ENCODE measurements at places on chromosomes 1 and 21. TPM values are rescaled to one million over a fixed set of nuclear protein-coding genes. Genes with fewer than 3 reads are reported as not detected.

TSTD1 gene
- 23.6 TPM for polyA plus RNA-seq

OR6N1 gene
- polyA plus RNA-seq: not detected

INAVA gene
- 2.0 TPM for polyA plus RNA-seq

DNA sequence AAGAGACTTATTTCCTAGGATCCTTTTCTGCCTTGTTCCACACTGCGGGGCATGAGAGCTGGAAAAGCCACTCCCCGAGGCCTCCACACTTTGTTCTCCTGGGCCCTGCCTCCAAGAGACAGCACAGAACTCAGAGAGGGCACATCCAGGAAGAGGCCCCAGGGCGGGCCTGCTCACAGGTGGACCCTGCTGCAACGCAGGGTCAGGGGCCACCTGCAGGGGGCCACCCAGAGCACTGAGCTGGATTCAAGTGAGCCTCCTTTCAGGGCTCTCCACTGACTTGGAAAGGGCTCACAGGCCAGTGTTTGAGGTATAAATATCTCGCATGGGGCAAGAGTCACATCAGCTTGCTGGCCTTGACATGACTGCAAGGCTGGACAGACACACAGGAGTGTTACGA is 4.8 kb downstream of the RGS16 start:
- DNase-seq: no peak

DNA sequence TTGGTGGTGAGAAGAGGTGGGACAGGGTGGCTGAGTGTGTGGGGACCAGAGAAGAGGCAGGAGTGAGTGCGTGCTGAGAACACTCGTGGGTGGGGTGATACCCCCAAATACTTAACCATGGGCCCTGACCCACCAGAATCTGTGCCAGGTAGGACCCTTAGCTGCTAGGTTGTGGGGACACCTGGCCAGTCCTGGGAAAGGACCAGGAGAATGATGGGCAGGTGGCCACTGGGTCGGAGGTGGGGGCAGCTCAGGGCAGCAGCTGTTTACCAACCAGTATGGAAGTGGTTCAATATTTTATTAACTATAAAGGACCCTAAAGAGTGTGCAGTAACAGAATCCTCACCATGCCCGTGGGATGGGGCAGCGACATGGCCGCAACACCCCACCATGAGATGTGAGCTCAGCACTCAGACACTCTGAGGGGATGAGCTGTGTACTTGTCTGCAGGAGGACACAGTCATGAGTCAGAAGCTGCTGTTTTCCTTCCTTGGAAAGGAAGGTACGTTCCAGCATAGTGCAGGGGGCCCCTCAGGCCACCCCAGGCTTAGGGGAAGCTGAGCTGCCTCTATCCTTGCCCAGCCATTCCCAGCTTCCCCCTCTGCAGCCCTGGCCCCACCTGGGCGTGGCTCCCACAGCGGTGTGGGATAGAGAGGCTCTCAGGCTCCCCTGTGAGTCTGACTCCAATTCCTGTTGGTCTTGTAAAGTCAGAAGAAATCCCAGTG is 25.4 kb downstream of the TEX35 start:
- no peak for DNase-seq

- no peak for DNase-seq
Observed at GRCh38 chr21:35465741-35466140, 416.6 kb upstream of the RUNX1 start.

- DNase-seq: no peak
Observed at GRCh38 chr1:71706029-71706671, 576.2 kb downstream of the NEGR1 start.
